Smooth muscle cell of the pulmonary artery (primary cell): ENCODE measurements at places on chromosomes 3 and 15. TPM values are rescaled to one million over a fixed set of nuclear protein-coding genes. Genes with fewer than 3 reads are reported as not detected.

The CPNE9 gene
- not detected in 2 replicates for total RNA-seq

The PLXNB1 gene
- 23.8 and 37.3 TPM in 2 replicates for total RNA-seq

The FBXL2 gene
- 17.4 and 27.8 TPM in 2 replicates for total RNA-seq

The HTR3E gene
- not detected in 2 replicates for total RNA-seq

The NEK10 gene
- total RNA-seq = 13.0 and 16.2 TPM in 2 replicates

The TRPM7 gene
- total RNA-seq = 52.7 and 55.2 TPM in 2 replicates

The EXD1 gene
- not detected in 2 replicates for total RNA-seq

The RHOV gene
- total RNA-seq = 0.07 TPM in 1 of 2 replicates, not detected in the other

The ABHD17C gene
- 8.8 and 9.6 TPM in 2 replicates for total RNA-seq
